ENCODE measurements at places on chromosomes 4 and X. TPM values are rescaled to one million over a fixed set of nuclear protein-coding genes. Genes with fewer than 3 reads are reported as not detected.

Gene TLL1
- 37.7 TPM for total RNA-seq

- DNase-seq, result no peak
Measured at GRCh38 chrX:153411255-153411987, at the start of gene ZFP92. ZFP92 (plus strand) TSS chrX:153411472; CDS start chrX:153418323, 6,851 bp downstream.

DNA sequence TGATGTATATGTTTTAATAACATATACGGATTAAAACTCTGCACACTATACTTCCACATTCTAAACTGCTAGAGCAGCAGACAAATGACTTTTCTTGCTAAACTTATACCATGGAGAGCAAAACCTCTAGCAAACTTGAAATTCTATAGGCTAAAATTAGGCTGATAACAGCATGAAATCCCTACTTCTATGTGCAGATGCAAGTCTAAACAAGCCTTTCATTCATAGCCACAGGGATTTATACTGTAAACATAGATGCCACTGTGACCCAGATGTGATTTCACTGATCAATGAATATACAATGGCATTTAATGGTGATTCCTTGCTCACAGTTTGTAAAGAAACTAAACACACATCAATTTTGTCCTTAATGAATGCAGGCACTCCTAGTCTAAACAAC lies 151.0 kb downstream of the ANTXR2 start:
- DNase-seq, result no peak

DNA sequence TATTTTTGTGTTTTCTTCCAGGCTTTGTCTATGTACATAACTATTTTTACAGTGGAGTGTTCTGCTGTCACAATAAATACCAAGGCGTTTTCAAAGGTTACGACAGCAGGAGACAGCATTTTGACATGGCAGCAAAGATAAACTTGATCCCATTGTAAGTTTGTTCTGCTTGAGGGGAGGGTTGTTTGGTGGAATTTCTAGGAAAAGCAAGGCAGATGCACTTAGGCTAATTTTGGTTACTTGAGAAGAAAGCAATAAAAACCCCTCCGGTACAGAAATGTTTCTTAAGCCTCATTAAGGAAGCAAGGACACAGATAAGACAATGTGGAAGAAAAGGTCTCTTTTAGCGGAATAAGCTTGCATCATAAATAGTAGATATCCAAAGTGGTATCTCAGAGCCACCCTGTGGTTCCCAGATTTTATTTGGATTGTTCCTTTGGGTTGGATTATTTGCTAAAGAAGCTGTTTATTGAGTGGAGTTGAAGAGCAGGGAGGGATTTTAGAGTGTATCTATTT lies 54.3 kb downstream of the CLCN5 start:
- no peak for DNase-seq

Gene VCX3A
- total RNA-seq, result not detected

Gene SYP
- under 0.01 TPM for total RNA-seq

Measured in lung microvascular endothelial cell (primary cell).